GM13976 (cell line): ENCODE measurements at places on chromosomes 3 and 15.

GRCh38 chr15:93063796-93064690, 25.0 kb downstream of the RGMA start:
- no peak for DNase-seq

DNA sequence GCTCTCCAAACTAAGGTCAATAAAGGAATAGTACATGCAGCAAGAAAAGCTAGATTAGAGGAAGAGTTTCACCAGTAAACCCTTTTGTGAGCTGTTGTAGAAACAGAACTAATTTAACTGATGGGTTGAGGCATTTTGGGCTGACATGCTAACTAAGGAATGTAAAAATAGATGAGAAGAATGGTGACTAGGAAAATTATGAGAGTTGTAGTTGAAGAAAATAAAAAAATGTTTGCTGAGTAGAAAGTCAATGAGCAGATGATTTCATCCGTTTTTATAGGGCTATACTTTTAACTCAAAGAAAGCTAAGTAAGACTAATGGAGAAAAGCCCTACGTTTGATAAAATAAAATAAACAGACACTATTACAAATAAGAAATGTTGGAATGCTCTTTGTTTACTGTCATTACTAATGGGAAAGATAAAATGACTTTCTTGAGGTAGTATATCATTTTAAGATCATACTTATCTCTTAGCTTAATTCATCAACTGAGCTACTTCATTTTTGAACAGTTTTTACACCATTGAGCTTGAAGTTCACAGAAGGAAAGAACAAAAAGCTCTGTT, 209.4 kb upstream of the DPH6 start:
- DNase-seq, result no peak

DNA sequence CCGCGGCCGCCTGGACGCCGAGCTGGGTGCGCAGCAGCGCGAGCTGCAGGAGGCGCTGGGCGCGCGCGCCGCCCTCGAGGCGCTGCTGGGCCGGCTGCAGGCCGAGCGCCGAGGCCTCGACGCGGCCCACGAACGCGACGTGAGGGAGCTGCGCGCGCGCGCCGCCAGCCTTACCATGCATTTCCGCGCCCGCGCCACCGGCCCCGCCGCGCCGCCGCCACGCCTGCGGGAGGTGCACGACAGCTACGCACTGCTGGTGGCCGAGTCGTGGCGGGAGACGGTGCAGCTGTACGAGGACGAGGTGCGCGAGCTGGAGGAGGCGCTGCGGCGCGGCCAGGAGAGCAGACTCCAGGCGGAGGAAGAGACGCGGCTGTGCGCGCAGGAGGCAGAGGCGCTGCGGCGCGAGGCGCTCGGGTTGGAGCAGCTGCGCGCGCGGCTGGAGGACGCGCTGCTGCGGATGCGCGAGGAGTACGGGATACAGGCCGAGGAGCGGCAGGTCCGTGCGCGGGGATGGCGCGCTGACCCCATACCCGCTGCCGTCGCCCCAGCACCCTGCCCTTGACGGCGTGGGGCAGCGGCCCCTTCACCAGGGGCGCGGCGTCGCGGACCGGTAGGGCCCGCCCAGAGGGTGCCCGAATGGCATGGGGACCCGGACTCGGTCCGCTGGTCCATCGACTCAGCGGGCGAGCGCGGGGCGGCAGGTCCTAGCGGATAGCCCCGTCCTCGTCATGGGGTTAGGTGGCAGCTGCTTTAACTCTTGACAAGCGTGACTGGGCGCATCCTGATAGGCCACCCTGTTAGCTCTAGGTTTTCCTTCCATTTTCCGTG, 848 bp downstream of the SYNM start:
- peak; percentile 62 for DNase-seq

DNA sequence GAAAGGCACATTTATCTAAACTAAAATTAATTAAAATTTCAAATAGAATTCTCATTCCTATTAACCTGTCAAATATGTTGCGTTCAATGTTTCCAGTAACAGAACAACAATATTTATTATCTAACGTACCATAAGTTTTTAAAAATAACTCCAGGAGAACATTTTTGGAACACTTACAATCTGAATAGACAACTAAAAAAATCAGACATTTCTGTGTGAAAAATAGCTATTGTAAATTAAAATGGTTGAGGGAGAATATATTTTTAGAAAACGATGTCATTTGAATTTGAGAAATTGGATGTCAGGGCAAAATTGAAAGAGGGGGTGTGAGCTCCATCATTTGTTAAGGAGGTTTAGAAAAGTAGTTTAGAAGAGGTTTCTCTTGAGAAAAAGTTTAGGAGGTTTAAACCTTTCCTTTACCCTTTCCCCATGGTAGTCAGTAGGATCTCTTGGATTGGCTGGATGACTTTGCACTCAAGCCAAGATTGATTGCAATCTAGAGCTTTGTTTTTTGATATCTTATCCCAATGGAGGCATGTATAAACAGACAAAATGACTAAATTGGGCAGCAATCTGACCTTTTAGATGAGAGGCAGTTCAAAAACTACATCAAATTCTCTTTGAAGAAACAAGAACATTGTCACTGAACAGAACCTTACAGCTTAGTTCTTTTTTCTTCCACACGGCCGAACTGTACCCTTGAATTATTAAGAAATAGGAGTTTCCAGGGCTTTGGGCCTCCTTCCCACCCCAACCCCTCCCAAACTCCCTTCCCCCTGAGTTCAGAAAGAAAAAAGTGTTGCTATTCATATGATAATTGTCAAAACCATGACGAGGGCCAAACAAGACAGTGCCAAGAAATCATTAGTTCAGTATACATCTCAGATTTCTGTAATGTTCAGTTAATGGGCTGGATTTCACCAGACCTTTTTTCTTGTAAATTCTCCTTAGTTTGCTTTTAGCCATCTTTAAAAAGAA, 79.7 kb upstream of the CDIN1 start:
- DNase-seq, result no peak

DNA sequence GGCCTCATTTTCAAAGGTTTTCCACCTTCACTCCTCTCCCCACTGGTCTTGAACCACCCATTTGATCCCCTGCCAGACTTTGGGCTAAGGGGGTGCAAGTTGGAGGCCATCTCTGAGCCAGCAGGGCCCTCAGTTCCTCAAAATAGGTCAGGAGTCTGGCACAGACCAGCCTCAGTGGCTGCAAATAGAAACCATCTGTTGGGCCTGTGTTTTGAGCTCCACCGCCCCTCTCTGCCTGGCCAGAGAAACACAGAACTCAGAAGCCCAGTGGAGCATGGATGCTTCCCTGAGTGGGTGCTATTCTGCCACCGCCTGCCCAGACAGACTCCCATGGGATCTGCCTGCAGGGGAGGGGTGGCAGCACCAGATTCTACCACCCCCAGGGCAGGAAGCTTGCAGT, 56.3 kb downstream of the CORO2B start:
- no peak for DNase-seq

- DNase-seq, result no peak
Observed at GRCh38 chr3:183260167-183260904, 7.3 kb downstream of the B3GNT5 start.
